ENCODE measurements at places on chromosomes 5 and 9. TPM values are rescaled to one million over a fixed set of nuclear protein-coding genes. Genes with fewer than 3 reads are reported as not detected.

The F2R gene
- 0.27 TPM for polyA plus RNA-seq

The LCN1 gene
- polyA plus RNA-seq: not detected

The PRRC1 gene
- 36.4 TPM for polyA plus RNA-seq

The SUSD1 gene
- polyA plus RNA-seq: 9.4 TPM

The ALDOB gene
- polyA plus RNA-seq: 0.22 TPM

The SLC36A3 gene
- polyA plus RNA-seq: not detected

The SLC34A1 gene
- not detected for polyA plus RNA-seq

The IL13 gene
- not detected for polyA plus RNA-seq

The SLC45A2 gene
- not detected for polyA plus RNA-seq

The PAPPA gene
- polyA plus RNA-seq: not detected

The FAM114A2 gene
- polyA plus RNA-seq: 25.5 TPM

The GPR150 gene
- 0.33 TPM for polyA plus RNA-seq

The CCDC183 gene
- not detected for polyA plus RNA-seq

The KIF3A gene
- polyA plus RNA-seq: 7.1 TPM

The TXNDC8 gene
- polyA plus RNA-seq: not detected

The ORM1 gene
- not detected for polyA plus RNA-seq

The ZBTB6 gene
- polyA plus RNA-seq: 3.6 TPM
